NCI-H524 treated with DMSO at 0.1 percent for 48 hours (cell line): ENCODE measurements at places on chromosomes 4 and X.

GRCh38 chr4:185600801-185601434, 65.6 kb upstream of the PDLIM3 start:
- DNase-seq, result no peak

- no peak for DNase-seq
Measured at GRCh38 chr4:33941854-33942253, 2302.5 kb downstream of the ARAP2 start.

DNA sequence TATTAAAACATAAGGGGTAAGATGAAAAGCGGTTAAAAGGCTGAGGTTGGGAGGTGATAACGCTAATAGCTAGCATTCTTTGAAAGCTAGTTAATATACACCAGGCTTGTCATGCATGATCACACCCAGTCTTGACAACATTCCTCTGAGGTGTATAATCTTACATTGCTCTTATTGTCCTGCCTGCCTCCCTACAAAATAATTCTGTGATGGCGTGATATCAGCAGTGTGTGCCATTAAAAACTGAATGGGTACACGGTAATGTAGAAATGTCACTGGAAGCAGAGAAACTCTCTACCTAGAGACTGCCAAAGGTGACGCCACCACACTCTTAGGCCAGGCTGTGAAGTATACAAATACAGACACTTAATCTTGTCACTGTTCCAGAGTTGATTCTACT, 68.1 kb downstream of the DIAPH2 start:
- DNase-seq, result no peak

- no peak for DNase-seq
Measured at GRCh38 chrX:119230850-119231249, 5.2 kb upstream of the PGRMC1 start.

- no peak for DNase-seq
Measured at GRCh38 chrX:30230395-30230794, at the start of gene MAGEB3. MAGEB3 (plus strand) TSS chrX:30230657; CDS start chrX:30235925, 5,268 bp downstream.

DNA sequence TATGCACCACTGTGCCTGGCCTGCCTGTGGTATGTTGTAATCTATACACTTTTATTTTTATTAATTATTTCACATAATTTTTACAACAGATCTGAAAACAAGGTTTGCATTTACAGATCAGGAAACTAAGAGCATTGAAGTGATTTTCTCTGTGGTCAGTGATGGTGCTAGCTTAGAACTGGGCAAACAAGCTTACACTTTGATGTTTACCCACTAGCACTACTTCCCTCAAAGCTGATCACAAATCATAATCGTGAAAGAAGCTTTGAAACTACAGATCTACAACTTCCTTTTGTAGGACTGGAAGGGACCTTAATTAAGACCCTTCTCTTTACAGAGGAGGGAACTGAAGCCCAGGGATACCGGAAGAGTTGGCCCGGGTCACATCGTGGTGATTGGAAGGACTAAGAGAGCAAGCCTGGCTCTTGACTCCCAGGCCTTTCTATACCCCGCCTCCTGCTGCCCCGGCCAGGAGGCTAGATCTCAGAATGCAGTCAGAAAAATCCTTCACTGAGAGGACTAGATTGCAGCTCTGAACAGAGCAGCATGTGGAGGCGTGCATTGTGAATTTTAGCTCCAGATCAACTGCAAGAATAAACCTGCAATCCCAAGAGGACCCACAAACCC, 93.7 kb upstream of the ZNF827 start:
- no peak for DNase-seq

- no peak for DNase-seq
Measured at GRCh38 chr4:139857977-139858376, 192.4 kb downstream of the MGST2 start.

DNA sequence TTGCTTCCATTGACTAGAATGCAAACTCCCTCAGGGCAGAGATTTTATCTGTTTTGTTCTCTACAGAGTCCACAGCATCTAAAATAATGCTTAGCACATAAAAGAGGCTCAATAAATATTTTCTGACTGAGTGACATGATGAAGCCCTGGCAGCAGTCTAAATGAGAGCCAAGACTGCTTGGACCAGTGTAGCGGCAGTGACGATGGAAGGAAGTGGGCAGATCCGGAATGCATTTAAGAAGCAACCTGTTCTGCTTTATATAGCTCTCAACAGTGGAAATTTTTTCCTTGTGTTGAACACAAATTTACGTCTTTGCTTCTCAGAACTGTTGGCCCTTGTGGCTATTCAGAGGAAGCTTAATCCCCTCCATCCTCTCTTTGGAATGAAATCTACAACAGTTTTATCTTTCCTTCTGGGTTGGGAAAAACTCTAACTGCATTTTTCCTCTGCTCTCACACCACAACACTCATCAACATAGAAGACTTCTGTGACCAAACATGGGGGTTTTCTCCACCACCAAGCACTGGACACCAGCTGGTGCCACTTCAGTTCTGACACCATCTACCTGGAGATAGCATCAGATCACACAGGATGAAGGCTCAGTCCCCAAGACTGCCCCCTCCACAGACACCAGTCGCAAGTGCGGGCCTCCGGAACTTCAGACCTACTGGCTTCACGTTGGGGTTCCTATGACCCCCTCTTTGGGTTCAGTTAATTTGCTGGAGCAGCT, 7.0 kb upstream of the BEND4 start:
- DNase-seq, result no peak

- no peak for DNase-seq
Measured at GRCh38 chr4:30722359-30723200, 2.4 kb downstream of the PCDH7 start.

DNA sequence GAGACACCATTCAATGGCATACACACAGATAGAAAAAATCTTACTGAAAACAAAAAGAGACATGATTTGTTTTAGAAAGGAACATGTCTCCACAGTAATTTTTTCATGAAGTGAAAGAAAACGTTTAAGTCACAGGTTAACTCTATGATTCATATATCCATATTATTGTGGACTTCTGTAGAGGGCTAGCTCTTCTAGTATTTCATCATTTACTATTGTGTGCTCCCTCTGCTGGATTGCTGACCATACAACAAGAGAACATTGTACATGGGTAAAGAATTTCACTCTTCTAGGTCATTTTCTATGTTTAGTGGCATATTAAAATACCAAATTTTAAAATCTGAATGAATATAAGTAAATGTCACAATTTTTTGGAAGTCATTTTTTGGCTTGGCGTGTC, 91.8 kb upstream of the POU3F4 start:
- DNase-seq, result no peak

GRCh38 chr4:24765376-24765988, 29.9 kb upstream of the SOD3 start:
- DNase-seq, result no peak

DNA sequence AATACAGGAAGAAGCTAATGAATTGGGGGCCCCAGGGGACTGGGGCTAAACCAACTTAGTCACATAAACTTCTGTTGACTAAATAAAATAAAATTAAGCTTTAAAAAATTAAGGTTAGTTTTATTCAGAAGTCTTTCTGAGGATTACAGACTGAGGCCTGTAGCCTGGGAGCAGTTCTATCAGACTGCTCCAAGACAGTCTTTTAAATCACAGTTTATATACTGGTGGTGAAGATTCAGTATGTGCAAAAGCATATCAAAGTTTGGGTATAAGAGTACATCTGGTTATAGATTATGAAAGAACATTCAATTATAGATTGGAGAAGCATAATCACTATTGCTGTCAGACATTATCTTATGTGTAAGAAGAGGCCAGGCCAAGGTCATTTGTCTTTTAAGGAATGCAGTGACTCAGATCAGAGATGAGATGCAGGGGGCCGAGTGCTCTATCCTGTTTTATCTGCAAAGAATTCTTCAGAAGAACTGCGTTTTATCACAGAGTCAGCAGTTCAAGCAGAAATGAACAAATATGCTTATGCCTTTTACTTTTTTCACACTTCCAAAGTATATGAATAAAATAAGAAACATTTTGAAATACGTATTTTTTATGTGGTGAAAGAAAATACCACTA, 109.4 kb downstream of the PDHA2 start:
- DNase-seq, result no peak

DNA sequence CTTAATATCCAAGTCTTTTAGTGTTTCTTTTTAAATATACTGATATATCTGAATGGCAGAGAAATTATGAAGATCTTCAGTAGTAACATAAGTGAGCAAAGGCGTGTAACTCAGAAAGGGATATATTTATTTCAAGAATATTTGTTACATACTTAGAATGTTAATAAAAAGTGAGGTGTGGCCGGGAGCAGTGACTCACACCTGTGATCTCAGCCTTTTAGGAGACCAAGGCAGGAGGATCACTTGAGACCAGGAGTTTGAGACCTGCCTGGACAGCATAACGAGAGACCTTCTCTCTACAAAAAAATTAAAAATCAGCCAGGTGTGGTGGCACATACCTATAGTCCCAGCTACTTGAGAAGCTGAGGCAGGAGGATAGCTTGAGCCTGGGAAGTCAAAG, 651.0 kb downstream of the ADGRL3 start:
- DNase-seq, result no peak

DNA sequence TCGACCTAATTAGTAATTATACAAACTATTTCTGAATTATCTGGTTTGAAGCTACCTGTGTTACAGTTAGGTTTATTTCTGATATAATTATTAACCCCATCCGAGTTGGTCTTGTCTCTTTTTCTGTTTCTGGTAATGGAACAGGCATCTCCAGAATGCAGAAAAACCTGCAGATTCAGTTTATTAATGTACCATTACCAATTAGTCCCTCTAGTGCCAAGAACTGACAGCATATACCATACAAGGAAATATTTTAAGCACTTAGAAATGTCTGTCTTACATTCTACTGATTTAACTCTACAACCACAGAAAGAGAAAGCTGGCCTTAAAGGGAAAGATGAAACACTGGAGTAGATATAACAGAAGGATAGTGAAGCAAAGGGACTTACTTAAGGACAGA, 570.6 kb downstream of the CENPC start:
- DNase-seq, result no peak

DNA sequence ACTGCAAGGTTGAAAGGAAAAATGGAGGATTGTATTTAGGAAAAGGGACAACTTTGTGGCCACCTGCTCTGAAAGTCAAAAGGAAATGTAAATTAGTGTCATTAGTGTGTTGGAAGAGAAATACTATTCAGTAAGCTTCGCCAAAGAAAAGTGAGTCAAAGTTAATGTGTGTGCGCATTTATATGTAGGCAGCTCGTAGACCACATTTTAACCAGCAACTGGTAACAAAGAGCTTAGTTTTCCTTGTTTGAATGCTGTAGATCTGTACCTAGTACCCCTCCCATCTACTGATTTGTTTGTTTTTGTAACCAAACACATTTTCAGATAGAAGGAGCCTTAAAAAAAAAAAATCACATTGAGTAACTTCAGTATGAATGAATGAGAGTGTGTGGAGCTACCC, 69.3 kb downstream of the GPAT3 start:
- DNase-seq, result no peak

- DNase-seq, result no peak
Measured at GRCh38 chr4:47784222-47784621, 53.6 kb downstream of the CORIN start.

DNA sequence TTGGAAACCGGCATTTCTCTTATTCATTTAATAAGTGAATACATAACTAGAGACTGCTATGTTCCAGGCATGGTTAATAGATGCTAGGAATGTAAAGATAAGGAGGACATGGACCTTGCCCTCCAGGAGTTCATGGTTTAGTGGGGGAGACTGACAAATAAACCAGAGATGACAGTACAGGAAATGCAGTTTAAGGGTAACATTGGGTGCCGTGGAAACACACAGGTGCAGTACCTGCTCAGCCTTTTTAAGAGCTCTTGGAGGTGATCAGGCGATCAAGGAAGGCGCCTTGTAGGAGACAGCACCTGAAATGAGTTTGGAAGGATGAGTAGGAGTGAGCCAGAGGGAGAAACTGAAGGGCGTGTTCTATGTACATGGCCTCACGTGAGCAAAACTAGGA, 145.8 kb downstream of the AASDH start:
- DNase-seq, result no peak

- DNase-seq, result no peak
Measured at GRCh38 chrX:1442724-1443367, 9.9 kb downstream of the ASMTL start.

DNA sequence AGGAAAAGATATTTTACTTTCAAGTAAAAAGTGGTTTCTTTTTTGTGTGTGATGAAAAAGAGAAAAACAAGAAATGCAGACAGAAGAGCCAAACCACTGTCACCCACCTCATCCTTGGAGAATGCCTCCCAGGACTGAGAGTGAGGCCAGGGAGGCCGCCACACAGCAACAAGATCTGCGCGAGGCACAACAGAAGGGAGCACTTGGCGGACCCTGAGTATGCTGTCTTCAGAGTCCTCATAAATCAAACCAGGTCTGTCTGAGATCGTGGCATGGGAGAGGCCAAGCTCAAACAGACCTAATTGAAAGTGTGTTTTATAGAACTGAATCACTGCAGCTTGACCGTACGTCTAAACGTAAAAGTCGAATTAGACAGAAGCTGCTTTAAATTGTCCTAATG, 134.3 kb upstream of the VCX2 start:
- no peak for DNase-seq

DNA sequence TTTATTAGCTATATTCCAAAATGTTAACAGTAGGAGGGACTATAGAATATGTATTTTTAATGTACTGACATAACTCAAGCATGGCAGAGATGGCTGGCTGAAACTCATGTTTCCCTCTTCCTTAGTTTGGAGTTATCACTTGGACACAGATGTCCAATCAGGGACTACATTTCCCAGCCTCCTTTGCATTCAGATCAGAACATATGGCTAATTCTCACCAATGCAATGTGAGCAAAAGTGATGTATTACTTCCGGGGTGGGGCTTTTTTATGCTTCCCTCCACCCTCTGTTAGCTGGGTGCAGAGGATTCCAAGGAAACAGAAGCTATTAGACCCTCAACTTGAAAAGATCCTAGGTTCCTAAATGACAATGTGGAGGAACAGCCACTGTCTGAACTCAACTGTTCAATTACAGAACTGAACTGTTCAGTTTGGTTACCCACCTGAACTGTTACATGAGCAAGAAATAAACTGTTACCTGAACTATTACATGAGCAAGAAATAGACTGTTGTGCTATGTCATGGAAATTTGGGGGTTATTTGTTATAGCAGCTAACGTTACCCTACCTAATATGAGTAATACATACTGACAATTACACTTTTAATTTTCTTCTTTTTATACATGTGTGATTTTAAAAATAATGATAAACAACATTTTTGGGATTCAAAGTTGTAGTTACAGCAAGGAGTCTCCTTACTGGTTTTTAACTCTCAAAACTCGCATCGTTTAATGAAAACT, 29.6 kb upstream of the ERVMER34-1 start:
- DNase-seq, result peak; percentile 19

GRCh38 chr4:2432991-2433530, 14.3 kb downstream of the CFAP99 start:
- DNase-seq, result no peak

DNA sequence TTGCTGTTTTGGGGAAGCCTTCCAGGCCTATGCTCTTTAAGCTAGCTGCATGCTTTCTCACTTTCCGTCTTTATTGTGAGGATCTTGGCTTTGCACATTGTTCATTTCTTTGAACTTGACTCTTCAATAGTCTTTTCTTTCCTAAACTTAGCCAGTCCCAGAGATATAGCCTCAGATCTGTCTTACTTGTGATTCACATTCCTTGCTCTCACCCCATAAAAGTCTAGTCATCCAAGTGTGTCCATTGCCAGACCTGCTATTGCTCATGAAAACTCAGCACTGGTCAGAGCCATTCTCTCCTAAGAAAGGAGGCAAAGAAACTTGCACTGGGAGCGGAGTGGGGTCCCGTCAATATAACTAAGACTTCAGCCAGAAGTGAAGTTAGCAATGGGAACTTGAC, 275.0 kb upstream of the CTSO start:
- DNase-seq, result no peak

- no peak for DNase-seq
Measured at GRCh38 chr4:72186714-72187113, 154.9 kb downstream of the NPFFR2 start.
